HCEC 1CT (cell line): ENCODE measurements at places on chromosomes 6 and 20.

DNA sequence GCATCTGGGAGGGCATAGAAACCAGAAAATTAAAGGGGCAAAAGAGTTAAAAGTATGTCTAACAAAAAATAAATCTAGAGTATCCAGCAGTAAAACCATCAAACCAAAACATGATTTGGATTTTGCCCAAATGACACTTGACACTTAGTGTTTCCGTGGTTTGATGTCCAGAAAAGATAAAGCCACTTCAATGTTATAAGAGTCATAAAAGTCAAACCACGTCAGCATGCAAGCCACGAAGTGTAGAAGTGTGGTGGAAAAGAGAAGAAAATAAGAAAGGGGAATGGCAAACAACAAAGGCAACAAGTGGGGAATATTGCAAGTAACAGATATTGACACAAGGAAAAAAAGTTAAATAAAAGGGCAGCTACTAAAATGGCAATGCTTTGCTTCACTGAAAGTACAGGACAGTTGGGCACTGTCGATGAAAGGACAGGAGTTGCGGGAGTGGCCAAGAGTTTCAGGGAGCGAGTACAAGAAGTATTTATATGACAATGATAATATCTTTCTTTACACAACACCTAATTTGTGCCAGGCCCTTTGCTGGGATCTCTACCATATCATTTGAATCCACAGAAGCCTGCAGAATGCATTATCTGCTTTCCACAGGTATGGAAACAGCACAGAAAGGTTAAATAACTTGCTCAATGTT, 6.3 kb upstream of the HDDC2 start:
- DNase-seq = no peak

DNA sequence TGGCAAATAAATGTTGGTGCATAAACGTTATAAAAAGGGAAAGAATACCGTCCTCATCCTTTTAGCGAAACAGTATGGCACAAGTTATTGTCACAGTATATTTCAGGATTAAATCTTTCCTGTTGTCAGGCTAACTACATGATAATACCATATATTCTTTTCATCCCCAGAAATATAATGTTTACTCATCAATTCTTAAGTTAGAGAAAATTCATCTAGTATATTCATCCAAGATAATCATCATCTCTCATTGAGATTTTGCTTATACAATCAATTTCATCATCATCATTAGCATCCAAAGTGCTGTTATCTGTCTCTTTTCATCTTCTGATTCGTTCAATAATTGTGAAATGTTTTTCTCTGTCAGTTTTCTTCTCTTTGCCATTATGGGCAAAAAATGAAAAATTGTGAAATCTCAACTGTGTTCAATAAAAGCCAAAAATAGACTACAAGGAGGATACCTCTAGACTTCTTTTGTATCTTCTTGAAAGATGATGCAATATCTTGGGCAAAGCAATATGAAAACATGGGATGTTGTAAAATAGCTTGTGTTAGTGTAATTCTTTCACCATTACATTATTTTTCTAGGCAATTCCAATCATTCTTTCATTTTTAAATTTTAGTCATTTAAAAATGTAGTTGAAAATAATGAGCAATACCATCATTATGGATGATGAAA, 2.6 kb downstream of the SPACA1 start:
- no peak for DNase-seq

DNA sequence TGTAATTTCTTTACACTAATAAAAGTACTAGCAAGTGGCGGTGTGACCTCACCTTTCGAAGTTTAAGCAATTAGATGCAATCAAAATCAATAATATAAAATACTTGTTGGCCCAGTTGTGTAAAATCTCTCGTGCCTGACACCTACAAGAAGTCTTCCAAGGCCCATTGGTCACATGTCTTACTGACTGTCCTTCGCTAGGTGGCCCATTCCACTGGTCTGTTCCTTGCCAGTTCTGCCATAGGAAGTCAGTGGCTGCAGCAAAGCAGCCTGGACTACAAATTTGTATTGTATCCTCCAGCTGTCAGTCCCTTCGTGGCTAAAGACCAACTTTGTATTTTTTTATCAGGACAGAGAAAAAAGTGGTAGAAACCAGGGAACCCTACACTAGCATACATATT, 61.8 kb downstream of the CYB5R4 start:
- no peak for DNase-seq

DNA sequence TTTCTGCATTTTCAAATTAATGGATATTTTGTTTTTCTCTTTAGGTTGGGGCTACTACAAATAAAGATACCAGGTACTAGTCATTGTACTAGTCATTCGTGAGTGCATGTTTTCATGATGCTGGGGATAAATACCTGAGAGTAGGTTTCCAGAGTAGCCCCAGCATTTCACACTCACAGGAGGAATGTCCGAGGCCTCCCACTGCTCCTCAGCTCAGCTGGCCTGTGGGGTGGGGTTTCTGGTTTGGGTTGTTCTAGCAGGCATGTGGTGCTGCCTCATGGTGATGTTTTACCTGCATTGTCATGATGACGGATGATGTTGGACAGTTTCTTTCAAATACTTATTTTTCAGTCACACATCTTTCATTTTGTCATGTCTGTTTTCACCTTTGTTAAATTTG, 144.5 kb downstream of the SMOC2 start:
- DNase-seq = no peak

GRCh38 chr20:56762401-56762800, 133.3 kb downstream of the TFAP2C start:
- DNase-seq = no peak

DNA sequence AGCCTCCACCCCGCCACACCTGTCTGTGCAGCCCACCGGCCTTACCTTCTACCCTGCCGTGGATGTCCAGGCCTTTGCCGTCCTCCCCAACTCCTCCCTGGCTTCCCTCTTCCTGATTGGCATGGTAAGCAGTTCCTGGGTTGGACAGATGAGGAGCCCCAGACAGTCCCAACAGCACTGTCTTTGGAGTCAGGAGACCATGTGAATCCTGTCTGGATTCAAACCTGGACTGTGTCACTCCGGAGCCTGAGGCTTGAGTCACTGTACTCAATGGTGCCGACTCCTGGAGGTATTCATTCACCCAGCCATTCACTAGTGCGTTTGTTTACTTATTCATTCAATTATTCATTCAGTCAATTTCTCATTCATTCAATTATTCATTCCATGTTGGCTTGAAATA, 20.0 kb upstream of the LBP start:
- DNase-seq = no peak

DNA sequence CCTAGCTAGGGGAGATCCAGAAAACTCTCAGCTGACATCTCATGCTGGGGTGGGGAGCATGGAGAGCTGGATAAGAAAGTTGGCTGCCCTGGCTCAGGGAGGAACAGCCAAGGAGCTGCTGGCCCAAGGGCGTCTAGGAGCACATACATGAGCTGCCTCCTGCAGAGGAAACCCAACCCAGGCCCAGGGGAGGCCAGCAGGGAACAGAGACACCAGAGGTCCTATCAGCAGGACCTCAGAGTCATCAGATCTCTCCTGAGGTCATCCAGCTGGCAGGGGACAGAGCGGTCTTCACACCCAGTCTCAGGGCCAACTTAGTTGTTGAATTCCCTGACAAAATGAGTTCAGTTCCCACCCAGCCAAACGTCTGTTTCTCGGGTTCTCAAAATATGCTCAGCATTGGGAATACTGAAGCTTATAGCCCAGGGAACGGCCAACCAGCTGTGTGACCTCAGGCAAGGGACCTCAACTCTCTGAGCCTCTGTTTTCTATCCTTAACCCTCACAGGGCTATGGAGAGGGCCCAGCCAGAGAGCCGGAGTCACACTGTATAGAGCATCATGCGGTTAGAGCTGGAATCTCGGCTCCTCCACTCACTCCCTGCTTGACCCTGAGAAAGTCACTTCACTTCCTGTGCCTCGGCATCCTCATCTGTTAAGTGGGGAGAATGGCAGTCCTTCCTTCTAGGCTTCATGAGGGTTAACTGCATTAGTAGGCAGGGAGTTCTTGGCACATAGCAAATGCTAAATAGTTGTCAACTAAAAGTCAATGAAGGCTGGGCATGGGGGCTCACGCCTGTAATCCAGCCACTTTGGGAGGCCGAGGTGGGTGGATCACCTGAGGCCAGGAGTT, 13.8 kb downstream of the ADA start:
- no peak for DNase-seq

- no peak for DNase-seq
Measured at GRCh38 chr6:79042799-79043126, 35.3 kb downstream of the PHIP start.

GRCh38 chr6:150452428-150453243, 83.8 kb downstream of the IYD start:
- DNase-seq = no peak

DNA sequence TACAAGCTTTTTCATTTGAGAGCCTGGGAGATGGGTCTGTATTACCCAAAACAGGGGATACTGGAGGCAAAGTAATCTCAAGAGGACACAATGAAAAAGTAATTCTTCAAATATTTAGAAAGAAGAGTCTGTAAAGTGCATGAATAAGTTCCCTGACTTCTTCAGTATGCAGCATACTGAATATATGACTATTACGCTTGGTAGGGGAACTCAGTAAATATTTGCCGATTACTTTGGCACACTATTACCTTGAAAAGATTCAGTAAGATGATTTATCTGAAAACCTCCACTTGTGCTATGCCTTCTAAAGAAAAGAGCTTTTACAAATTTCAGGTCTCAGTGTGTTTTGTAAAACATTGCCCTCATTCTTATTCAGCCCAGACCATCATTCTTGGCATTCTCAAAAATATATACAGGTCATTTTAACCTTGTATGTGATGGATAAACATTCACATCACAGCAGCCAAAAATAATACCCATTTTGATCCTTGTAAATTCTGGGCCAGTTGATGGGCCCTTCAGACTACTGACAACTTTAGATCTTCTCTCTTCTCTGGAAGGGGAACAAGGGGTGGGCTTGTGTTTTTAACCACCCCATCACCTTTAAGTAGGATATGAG, 125.9 kb downstream of the EDN1 start:
- DNase-seq = no peak

- peak; percentile 71 for DNase-seq
Measured at GRCh38 chr20:23050847-23051627, 1.6 kb upstream of the THBD start.

DNA sequence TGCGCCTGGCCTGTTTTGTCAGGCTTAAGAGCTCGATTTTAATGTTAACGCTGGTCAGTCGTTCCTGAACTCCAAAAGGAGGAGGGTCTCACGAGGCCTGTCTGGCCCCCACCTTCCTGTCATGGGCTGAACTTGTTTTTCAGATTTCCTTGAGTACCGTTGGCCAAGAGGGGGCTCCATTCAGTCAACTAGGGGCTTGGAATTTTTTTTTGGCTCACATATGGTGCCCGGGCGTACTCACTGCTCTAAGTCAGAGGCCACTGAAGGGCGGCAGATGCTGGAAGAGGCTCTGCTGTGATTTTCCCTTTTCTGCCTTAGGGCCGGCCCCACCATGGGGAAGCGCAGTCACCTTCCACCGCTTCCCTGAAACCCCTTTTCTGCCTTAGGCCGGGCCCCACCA, 6.9 kb upstream of the BIRC7 start:
- DNase-seq = no peak

DNA sequence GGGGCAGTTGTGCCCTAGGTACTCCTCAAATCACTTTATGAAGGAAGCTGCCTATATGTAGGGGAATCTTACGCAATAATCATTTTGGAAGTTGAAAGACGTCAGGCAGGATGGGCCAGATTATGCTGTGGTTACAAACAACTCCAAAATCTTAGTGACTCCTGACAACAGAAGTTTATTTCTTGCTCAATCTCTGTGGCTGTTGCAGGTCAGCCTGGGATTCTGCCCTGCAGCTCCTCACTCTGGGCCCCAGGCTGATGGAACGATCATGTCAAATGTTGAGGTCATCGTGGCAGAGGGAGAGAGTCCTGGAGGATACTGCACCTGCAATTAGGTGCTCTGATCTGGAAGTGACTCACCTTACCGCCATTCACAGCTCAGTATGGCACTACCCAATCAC, 88.4 kb downstream of the ZDHHC14 start:
- peak; percentile 23 for DNase-seq

GRCh38 chr6:56869346-56869745, 85.6 kb upstream of the BEND6 start:
- DNase-seq = no peak

GRCh38 chr6:106451439-106451838, 90.9 kb downstream of the CRYBG1 start:
- no peak for DNase-seq

- peak; percentile 29 for DNase-seq
Measured at GRCh38 chr6:26312096-26312463, 52.9 kb upstream of the BTN3A2 start.

DNA sequence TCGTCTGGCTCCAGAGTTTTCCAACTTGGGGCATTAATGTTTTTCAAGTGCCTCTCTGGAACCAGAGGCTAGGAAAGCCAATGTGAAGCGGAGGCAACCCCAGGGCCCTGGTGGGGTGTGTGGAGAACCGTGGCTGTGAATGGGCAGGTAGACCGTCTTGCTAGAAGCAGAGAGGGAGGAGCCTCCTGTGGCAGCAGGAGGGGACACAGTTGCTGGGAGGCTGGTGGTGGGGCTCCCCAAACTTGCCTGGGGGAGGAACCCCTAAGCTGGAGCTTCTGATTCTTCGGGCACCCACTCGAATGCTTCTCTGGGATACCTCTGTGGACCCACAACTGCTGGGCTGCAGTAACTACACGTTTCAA, 65.3 kb upstream of the APCDD1L start:
- no peak for DNase-seq

- no peak for DNase-seq
Measured at GRCh38 chr6:75166773-75167172, 39.1 kb downstream of the COL12A1 start.

GRCh38 chr20:35886537-35886936, 67.8 kb downstream of the SCAND1 start:
- no peak for DNase-seq

DNA sequence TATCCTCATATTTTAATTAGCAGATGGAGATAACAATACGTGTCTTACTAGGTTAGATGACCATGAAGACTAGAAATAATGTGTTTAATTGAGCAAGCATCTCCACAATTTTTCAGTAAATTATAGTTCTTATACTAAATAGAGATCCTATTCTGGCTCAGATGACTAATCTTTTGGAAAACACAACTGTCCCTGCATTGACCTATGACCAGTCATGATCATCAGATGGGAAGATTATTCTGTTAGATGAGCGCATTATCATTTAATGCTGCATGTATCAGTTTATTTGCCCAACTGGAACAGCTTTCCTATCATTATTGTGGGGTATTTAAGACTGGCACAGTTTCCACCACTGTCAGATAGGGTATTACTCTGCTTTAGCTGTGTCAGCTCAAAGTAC, 185.5 kb downstream of the MOXD1 start:
- no peak for DNase-seq

GRCh38 chr20:33704197-33704924, 15.7 kb downstream of the PXMP4 start:
- DNase-seq = no peak

DNA sequence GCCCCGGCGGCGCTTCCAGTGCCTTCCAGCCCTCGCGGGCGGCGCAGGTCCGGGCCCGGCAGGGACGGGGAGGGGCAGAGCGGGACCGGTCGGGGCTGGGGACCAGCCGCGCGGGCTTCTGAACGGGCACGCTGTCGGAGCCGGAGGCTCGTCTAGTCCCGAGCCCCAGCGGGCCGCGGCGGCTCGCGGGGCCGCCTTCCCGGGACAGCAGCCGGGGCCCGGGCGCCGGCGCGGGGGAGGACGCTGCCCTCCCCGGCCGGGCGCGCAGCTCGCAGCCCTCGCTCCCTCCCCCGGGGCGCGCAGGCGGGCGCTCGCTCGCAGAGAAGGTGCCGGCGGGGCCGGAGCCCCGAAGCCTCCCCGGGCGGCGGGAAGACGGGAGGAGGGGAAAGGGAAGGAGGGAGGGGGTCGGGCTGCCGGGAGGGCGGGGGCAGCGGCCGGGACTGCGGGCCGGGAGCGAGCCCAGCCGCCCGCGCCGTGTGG, 696 bp upstream of the SIRPA start:
- DNase-seq = peak; percentile 35

- no peak for DNase-seq
Measured at GRCh38 chr6:88454658-88455057, 288.5 kb upstream of the CNR1 start.
